ENCODE measurements at places on chromosomes 7 and 10.

- no peak for DNase-seq
These were observed 95.3 kb upstream of the RET start for GRCh38 chr10:42981358-42982236.

DNA sequence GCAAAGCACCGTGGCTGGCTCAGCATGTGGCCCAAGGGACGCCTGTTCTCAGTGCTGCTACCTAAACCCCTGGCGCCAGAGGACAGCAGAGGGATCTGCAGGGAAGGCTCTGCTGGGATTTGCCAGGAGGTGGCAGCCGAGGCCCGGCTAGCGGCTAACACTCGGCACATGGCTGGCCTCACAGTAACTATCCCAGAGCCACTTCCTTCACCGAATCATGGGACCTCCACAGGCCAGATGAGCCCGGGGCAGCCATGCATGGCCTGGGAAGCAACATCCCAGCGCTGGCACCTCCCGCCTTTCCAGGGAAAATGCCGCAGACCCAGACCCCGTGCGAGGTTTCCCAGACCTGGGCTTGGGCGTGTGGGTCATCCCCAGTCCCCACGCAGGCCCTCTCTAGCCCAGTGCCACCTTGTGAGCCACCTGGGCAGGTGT lies 36.4 kb downstream of the DPYSL4 start:
- peak; percentile 40 for DNase-seq

DNA sequence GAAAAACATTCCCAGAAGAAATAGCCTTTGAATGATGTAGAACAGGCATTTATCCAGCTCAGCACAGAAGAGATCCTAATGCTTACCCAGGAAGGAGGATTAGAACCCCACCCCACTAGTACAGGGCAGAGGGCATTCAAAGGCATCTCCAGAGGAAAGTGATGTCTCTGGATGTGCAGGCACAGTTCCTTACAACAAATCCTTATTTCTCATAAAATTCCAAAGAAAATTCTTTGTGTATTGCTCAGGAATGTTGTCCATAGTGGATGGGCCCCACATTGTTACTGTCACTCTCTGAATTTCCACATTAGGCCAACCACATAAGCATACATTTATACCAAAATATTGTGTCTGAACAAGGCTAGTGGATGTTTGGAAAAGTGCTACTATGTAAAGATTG lies 243.0 kb downstream of the ADRA2A start:
- DNase-seq, result no peak

- DNase-seq, result peak; percentile 84
These were observed 7.6 kb upstream of the ORAI2 start for GRCh38 chr7:102425639-102426267.

- no peak for DNase-seq
These were observed 70.3 kb upstream of the LOXL4 start for GRCh38 chr10:98338318-98338717.

DNA sequence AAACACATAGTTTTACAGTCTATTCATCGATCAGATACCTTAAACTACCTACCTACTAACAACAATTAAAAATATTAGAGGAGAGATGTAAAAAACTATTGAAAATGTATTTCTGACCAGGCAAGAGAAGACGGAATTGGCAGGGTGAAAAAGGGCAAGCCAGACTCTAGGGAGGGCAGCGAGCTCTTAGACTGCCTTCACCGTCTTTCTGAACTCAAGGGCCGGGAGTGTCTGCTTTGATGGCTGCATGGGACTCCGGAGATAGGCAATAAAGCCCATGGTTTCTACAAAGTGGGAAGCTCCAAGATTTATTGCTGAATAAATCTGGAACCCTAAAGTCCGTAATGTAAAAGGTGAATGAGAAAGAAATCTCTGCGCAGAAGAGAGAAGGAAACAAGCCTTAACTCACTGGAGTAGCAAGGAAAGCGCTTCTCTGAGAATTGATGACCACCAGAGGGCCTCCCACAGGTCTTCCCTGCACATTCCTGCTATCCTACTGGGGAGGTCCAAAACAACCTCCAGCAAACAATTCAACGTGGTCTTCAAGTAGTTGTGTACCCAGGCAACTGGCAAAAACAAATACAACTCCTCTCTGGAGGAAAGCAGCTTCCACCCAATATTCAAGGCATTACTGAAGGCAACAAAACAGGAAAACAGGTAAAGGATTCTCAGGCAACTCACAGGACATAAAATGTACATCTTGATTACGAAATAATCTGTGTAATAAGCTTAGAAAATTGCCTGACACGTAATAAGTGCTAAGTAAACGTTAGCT lies 181.3 kb downstream of the SDK1 start:
- no peak for DNase-seq

- DNase-seq, result no peak
These were observed 99.8 kb downstream of the KCNMA1 start for GRCh38 chr10:77537720-77538373.

DNA sequence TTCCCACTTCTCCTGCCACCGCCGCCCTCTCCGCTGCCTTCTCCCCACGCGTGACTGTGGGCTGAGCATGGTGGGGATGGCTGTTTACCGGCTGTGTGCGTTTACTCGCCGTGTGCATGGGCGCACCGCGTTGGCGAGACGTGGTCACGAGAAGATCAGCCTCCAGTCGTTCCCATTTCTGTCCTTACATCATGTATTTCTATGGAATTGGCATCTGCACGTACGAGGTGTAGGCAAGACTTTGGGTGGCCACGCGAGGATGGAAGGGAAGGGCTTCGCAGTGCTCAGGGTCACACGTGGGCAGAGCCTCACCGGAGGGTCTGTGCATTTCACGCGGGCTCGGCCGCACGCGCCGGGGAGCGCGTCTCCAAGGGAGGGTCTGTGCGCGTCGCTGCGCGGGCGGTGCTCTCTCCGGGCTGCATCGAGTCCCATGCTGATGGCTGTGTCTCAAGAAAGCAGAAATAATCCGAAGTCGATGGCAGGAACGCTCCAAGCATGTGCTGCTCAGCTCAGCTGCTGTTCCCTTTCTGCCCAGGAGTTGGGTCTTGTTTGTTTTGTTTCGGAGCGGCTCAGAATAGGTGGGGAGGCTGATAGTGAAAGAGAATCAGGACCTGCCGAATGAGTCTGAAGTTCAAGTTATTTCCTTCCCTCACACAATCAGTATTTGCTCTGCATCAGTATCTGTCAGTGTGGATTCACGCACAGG lies 973 bp downstream of the CAMK1D start:
- peak; percentile 43 for DNase-seq
